Activated CD8-positive, alpha-beta memory T cell treated with anti-CD3 and anti-CD28 coated beads for 1 hour (primary cell): ENCODE measurements at places on chromosomes 2 and 18.
A peak's percentile ranks its signal among the peaks of the same experiment; 100 is the strongest.

GRCh38 chr18:3059272-3059671 lies 46.3 kb upstream of the LPIN2 start:
- no peak for DNase-seq

DNA sequence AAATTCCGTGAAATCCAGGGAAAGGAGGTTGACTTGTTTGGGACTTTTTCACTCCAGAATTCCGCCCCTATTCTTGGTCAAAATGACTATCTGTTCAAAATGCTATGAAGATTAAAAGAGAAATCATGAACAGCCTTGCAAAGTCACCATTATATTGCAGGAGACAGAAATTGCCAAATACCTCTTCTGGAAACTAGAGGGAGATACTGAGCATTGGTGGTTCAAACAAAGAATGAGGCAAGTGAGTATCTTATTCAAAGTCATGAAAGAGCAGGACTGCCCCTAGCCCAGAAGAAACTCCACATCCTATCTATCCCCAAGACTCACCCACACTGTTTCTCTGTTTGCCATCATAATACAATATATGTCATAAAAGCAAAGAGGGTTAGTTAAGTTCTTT lies 862.3 kb upstream of the POU3F3 start:
- no peak for DNase-seq

DNA sequence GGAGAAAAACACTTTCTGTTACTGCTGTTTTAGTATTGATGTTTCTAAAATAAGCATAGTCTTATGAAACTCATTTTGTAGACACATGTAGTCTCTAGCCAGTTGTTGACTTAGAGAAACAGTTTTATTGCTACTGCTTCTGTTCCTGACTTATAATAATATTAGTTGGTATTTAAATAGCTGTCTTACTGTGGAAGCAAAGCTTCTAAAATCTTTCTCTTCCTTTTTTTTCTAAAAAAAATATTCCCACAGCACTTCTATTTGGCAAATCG lies 121.8 kb downstream of the MTX2 start:
- no peak for DNase-seq

GRCh38 chr2:36455011-36455410 lies 99.4 kb downstream of the CRIM1 start:
- no peak for DNase-seq

- DNase-seq, result no peak
Measured at GRCh38 chr18:59800897-59801296, 98.9 kb upstream of the PMAIP1 start.

- no peak for DNase-seq
Measured at GRCh38 chr2:119260646-119261492, 37.2 kb downstream of the STEAP3 start.

DNA sequence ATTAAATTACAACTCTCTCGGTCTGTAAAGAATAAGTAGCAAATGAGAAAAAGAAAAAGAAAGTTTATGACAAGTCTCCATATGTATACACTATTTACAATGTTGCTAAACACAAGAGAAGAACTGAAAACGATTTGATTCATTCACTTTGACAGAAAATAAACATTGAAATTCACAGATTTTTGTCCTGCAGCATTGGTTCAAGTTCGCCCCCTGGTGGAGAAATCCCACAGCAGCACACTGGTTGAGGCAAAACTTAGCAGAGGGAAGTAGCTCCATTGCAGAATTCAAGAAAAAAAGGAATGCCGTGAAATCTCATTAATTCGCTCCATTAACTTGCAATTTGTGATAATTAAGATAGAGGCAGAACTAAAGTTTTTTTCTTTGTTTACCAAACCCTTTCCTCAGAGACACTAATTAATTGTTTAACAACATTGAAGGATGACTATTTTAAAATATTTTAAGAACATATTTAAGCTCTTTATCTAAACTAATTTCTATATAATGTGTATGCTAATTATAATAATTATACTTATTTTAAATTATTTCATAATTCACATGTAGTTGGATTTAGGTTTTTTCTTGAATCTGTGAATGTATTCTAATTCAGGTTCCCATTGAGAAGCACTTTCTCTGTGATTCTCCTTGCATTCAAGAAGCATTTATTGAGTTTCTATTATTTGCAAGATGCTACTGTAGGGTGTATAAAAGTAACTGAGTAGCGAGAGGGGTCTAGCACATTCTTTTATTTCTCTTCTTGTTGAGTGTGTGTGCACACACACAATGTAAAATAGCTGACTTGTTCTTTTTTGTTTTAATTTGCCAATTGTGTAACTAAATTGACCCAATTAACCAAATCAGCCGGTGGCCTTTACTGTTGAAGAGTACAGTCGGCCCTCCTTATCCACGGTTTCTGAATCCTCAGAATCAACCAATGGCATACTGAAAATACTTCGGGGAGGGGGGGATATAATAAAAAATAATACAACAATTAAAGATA lies 74.1 kb downstream of the COL4A3 start:
- DNase-seq, result peak; percentile 40

- no peak for DNase-seq
Measured at GRCh38 chr2:61233581-61233980, 71.6 kb downstream of the C2orf74 start.

GRCh38 chr2:201779901-201780673 lies 646 bp downstream of the ALS2 start:
- no peak for DNase-seq

GRCh38 chr2:28011322-28011737 lies 120.8 kb downstream of the BABAM2 start:
- no peak for DNase-seq

DNA sequence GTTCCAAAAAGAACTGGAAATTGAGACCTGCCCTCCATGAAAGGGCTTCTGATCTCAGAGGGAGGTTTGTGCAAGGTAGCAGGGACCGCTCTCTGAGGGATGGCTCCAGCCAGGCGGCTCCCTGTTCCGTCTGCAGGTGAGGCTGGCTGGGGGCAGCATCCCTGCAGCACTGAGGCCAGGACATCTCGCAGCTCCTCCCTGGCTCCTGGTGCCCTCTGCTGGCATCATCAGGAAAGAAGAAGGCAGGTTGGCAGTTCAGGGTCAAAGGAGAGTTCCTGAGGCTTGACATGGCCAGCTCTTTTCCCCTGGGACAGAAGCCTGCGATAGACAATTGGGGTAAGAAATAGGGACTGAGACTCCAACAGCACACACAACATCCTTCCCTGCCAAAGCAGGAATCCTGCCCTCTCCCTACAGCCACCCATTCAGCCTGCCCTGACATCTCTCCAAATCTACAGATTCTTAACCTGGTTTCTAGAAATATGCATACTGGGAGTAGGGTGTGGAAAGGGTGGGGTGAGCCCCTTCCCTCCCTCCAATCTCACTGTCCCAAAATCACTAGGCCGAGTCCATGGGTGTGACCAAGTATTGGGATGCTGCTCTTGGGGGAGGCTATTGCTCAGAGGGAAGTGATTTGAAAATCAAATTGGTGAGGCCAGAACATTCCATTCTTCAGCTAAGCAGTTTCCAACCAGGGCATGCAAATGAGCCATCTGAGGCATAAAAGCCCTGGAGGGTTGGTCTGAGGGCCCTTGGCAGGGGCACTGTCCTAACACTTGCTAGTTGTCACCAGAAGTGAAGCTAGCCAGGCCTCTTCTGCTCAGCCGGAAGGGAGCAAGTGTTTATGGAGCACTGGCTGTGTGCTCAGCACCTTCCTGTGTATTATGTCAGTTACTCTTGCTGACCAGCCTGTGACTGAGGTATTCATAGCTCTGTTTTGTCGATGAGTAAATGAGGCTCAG lies 185.4 kb downstream of the TFCP2L1 start:
- DNase-seq, result no peak

DNA sequence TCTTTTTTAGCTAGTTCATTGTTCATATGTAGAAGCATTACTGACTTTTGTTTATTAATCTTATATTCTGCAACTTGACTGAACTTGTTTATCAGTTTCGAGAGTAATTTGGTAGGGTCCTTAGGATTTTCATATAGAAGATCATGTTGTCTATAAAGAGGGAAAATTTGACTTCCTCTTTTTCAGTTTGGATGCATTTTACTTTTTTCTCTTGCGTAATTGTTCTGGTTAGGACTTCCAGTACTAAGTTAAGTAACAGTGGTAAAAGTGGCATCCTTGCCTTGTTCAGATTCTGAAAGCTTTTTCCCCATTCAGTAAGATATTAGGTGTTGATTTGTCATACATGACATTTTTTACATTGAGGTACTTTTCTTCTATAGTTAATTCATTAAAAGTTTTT lies 726.0 kb downstream of the KCNJ3 start:
- no peak for DNase-seq

- DNase-seq, result no peak
Measured at GRCh38 chr2:52594026-52594425, 1173.6 kb upstream of the CHAC2 start.

DNA sequence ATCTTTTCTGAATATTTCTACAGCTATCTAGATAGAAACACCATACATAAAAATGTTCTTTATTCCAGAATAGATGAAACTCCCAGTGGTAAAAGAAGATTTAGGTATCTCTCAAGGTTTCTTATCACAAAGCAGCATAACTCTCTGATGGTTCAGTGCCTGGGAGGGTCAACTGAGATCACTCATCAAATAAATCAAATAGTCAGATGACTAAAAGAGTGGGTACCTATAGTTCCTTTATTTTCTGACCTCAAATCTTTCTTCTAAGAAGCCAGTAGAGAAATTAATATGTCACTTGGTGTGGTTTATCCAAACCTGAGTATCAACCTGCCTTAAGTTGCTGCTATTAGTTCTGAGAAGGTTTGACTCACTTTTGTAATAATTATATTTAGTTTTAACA lies 120.9 kb downstream of the TMEFF2 start:
- DNase-seq, result no peak

DNA sequence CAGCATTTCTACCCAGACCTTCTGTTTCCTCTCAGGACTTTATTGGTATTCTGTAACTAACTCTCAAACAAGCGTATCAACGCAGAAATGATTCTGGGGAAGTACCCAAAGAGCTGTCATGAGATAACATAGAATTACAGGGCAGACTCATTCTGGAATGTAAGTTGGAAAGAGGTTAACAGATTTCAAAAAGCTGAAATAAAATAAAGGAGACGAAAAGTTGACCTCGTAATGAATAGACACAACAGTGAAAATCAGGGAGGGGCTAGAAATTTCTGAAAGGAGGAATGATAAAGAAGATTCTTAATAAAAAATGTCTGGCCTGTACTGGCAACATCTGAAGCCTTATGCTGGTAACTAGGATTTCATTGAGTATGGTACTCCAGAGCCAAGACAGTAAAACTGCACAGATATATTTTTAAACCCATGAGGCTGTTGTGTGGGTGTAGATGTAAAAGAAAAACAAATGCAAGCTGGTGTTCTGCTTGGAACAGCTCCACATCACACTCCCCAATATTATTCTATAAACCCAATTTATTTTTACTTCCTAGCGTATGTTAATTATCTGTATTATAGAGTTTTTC lies 23.9 kb downstream of the RBMS1 start:
- DNase-seq, result no peak

GRCh38 chr2:37189452-37190153 lies 1.1 kb upstream of the SULT6B1 start:
- no peak for DNase-seq

GRCh38 chr2:10400978-10401951 lies 46.9 kb downstream of the ODC1 start:
- no peak for DNase-seq

- DNase-seq, result no peak
Measured at GRCh38 chr2:98472961-98473746, 28.5 kb downstream of the INPP4A start.

DNA sequence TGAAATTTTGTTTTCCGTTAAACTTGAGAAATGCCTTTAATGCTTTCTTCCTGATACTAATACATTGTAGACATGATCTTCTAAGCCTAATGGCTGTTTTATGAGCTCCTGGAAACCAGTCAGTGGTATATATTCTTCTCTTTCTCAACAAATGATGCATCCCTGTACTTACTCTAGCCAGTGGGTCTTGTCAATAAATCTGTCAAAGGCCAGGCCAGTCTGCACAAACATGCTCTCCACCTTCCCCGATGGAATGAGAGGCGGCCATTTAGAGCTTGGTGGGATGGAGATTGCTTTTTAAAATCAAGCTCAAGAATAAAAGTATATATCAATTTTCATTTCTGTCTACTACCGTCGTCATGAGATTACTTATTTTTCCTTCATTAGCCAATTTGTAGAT lies 140.1 kb downstream of the LYPD6B start:
- DNase-seq, result no peak

DNA sequence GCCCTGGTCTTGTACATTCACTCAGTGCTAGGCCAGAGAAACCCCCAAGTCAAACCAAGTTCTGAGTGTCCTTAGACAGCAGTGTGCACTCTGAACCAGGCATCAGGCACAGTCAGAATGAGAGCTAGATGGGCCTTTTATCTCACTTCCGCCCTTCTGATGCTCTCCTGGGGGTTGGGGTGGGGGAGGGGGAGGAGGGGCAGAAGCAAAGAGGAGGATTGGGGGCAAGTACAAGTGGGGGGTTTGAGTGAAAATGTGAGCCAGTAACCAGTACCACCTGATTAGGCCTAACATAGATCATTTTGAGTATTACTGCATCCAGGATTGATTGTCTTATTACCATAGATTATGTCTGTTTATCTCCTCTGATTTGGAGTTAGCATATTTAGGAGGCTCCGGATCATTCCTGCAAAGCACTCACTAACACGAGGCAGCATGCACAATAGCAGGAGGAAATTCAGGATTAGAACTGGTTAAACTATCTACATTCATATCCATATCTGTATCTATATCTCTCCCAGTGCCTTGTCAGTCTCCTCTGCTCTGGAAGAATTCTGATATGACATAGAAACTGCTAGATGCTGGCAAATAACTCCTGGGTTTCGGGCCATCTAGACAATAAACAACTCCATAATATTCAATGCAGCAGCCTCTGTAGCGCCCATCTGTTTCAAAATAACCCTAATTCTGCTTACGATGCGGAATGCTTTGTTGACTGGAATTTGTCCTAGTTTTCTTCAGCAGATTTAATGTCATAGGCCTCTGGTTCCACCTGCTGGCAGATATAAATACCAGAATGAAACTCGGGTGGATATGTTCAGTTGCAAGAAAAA lies 149.1 kb downstream of the RHBDD1 start:
- no peak for DNase-seq

DNA sequence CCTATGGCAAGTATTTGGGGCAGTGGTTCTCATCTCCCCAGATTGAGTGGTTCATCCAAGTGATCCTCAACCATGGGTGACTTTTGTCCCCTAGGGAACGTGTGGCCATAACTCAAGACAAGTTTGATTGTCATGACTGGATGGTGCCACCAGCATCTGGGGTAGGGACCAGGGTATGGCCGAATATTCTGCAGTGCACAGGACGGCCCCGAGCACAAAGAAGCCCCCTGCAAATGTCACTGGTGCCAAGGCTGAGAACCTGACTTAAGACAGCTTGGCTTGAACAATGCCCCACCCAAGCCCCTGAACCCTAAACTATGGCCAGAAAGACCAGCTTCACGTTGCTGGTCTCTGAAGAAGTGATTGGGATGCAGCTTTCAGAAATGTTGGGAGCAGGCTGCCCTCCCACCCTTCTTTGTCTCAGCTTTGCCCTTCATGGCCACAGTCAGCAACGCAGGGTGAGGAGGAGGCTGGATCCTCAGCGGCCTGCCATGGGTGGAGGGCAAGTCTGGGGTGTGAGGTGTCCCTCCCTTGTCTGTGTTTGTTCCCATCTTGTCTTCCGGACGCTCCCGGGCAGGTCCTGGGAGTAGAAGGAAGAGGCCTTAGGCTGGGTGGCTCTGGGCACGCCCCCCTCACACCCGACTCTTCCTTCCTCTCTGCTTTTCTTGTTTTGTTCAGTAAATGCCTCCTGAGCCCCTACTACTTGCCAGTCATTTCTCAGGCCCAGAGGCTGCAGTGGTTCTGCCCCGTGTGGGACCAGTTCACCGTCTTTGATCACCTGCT lies 43.4 kb downstream of the GREB1 start:
- no peak for DNase-seq
